ENCODE measurements at places on chromosomes 6 and 20.

- peak; percentile 34 for DNase-seq
Observed at GRCh38 chr6:122322824-122323223, 76.6 kb upstream of the HSF2 start.

GRCh38 chr6:38843798-38844197 lies 128.7 kb downstream of the DNAH8 start:
- DNase-seq = no peak

DNA sequence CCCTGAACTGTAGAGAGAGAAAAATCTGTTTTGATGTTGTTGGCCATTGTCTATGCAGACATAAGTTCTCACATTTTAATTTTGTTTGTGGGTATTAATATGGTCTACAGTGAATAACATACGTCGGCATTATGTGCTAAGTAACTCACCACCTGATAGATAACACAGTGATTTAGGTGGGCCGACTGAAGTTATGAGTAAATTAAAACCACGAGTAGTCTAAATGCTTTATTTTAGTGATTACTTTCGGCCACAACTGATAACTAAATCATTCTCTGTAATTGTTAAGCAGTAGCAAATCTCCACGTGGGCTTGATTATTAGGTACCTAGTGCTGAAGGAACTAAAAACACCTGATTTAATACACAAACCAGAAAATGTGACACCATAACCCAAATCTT lies 1.1 kb downstream of the DOP1A start:
- no peak for DNase-seq

DNA sequence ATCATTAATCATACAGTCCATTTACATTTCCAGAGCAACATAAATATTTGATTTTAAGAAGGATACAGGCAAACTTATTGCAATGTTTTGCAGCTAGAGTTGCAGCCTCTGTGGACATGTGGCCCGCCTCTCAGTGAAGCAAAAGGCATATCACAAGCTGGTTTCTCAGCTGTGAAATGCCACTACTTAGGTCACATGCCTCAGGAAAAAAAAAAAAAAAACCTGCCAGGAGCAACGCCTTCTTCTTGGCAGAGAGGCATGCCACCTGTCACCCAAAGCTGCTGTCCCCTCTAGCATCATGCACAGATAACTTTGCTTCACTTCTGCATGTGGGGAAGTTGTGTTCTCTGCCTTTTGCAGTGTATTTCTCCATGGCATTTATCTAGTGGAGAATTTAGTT lies 18.5 kb downstream of the GRM1 start:
- no peak for DNase-seq

GRCh38 chr20:38878866-38879265 lies 47.4 kb upstream of the FAM83D start:
- peak; percentile 13 for DNase-seq

- DNase-seq = no peak
Observed at GRCh38 chr6:69866351-69866769, at the start of gene COL19A1. Gene COL19A1 (plus strand): TSS chr6:69866556. CDS start chr6:69879568, 13,012 bp downstream.

- DNase-seq = no peak
Observed at GRCh38 chr20:50663095-50663821, 28.1 kb downstream of the RIPOR3 start.

All from brain microvascular endothelial cell (primary cell).